ENCODE measurements at places on chromosomes 5 and 9. TPM values are rescaled to one million over a fixed set of nuclear protein-coding genes. Genes with fewer than 3 reads are reported as not detected.
A peak's percentile ranks its signal among the peaks of the same experiment; 100 is the strongest.

DNA sequence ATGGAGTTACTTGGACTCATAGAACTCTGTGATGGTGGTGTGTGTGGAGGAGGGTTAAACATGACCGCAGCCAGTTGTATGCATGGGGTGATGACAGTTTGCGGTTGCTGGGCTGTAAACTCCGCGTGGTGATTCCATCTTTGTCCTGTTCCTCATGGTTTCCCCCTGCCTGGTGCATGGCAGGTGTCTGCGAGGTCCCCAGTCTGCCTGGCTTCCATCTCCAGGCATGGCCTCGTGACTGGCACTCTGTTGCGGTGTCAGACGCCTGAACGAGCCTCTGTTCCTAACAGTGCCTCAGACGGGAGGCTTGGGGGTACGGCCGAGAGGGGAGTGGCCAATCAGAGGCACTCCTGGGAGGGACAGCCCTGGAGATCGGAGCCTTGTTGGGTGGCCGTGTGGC, 33.9 kb upstream of the SH3PXD2B start:
- no peak for DNase-seq

- no peak for DNase-seq
These were observed 13.8 kb upstream of the CCL28 start for GRCh38 chr5:43425983-43426382.

DNA sequence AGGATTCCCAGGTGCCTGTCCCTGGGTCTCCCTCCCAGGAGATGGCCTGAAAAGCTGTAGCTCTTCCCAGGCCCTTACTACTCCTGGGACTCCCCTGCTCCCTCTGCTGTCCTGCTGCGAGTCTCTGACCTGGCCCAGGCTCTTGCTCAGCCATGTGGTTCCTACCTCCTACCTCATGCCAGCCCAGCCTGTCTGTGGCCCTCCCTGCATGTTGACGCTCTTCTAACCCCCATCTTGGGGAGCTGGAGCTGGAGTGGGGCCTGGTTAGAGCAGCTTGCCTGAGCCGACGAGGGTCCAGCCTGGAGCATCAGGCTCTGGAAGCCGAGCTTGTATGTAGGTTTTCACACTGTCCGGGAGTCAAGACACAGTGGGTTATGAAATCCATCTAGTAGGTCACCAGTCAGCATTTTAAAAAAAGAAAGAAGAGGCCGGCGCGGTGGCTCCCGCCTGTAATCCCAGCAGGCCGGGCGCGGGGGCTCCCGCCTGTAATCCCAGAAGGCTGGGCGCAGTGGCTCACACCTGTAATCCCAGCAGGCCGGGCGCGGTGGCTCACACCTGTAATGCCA, 244.4 kb downstream of the FANCC start:
- DNase-seq = no peak

GRCh38 chr9:98129451-98129881, 10.4 kb upstream of the TRIM14 start:
- DNase-seq = no peak

DNA sequence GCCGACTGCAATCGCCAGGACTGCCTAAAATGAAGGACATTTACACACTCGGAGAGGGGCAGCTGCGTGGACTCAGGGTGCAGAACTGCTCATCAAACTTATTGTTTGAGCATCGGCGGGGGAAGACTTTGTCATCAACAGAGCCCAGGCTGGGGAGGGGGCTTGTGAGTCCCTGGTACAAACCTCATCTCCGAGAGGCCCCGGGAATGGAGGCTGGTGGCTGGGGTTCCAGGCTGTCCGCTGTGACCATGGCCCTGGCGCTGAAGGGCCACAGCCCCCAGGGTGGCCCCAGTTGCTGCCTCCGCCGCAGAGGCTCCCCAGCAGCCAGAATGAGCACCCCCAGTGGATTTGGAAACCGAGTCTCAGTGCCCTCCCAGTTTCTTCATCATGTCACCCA, 46.1 kb upstream of the RNU6ATAC start:
- DNase-seq = no peak

DNA sequence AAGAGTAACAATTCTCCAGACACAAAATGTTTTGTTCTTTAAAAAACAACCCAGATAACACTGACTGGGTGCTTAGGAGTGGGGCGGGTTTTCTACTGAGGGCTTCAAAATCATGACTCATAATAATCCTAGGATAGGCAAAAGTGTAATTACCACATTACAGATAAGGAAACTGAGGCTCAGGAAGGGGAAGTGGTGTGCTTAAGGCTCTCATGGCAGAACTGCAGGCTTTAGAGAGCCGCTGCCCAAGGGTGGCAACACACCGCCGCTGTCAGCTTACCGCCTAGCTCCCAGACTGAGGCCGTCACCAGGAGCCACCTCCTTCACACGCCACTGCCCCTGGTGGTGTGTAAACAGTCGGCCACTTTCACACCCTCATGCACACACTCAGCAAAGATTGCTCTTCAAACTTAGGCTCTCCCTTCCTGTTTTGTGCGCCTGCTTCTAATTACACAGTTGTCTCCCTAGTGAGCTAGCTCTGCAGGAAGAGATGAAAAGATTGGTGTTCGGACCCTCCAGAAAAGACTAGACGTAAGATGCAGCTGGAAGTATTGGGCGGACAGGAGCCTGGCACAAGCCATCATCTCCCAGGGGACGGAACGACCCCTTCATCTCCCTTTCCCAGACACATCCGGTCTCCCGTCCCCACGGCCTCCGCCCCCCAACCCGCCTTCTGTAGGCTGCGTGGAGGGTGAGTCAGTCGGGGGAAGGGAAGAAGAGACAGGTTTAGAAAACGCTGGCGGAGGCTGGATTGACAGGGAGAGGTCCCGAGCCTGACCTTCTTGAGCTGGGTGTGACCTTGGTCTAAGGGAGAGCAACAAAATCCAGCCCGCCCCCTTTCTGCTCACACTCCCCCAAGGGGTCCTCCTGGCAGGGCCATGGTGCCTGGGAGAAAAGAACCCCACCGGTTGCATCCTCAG, 162.7 kb downstream of the SYK start:
- peak; percentile 17 for DNase-seq

GRCh38 chr5:165607026-165607425, 2101.6 kb downstream of the MAT2B start:
- no peak for DNase-seq

- DNase-seq = no peak
These were observed 109.1 kb upstream of the PTGER4 start for GRCh38 chr5:40570408-40571129.

DNA sequence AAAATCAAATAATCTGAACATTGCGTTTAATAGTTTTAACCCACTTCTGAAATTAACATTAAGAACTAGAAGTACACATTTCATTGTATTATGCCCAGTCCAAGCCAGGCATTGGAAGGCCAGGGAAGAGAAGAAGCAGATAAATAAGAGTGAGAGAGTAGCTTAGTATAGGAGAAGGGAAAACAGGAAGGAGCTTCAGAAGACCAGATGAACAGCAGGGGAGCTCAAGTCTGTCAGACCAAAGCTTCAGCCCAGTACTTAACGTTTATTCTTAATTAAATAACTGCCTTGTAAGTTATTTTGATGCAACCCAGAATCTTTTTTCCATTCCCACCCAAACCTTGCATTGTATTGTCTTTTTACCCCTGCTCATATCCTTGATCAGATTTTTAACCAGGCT, 11.5 kb upstream of the FAM120AOS start:
- no peak for DNase-seq

DNA sequence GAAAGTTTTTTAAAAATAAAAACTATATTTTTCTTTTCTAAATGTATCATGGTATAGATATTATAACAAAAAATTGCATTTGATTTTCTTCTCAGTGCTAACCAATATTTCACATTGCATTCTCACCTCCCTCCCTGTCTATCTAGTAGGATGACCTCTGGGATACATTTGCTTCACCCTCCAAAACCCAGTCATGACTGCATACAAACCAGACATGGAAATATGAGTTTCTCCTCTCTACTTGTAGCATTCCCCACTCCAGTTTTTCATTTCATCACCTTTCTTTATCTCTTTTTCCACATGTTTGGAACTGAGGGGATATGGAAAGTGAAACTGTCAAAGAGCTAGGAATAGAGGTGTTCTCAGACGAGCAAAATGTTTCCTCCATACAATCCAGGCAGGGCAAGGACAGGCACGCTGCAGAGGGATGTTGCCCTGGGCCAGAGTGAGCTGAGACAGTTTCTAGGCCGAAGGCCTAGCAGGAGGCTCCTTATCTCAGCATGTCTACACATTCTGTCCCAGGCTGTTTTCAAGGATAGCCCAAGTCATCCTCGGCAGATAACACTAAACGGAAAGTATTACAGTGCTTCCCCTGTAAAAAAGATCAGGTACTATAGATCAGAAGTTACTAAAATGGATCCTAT, 46.7 kb downstream of the MEF2C start:
- no peak for DNase-seq

DNA sequence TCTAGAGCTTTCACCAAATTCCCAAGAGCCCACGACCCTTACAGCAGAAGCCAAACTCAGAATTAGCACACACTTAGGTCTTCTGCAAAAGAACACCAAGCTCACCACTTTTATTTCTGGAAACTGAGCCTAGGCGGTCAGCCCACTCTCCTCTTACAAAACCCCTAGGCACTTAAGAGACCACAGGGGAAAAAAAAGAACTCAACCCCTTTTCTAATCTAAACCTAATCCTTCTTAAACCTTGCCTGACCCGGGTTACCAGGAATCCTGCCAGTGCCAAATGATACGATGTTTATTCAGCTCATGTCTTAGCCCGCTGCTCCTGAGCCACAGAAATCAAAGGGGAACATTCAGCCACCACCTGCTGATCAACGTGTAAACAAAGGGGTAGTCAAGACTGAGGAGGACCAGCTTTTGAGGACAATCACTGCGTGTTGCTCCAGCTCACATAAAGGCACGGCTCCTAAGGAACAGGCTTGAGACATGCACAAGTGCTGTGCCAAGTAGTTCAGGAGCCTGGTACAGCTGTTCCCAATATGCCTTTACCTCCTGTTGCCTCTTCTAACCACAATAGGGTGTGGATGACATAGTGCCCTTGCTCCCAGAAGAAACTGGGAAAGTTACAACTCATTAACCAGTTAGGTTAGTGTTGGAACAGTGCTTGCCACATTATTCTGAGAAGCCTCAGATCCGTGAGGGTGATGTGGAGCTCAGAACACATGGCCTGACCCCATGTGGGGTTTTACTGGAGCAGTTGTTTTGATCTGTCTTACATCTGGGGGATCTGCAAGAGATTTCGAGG, 49.3 kb downstream of the ZFAND5 start:
- no peak for DNase-seq

GPR151 gene
- not detected for total RNA-seq

GABRA6 gene
- total RNA-seq = not detected

DDX4 gene
- total RNA-seq = 0.09 TPM

Data from activated T-helper 2 cell treated with anti-CD3 and anti-CD28 coated beads, Interferon-gamma antibody, Interleukin-2, Interleukin-4, amounts not matched to agents 10 μg/mL and 5 μg/mL and 100 μg/mL, durations not matched to agents 14 hours and 24 hours and 36 hours (primary cell).